ENCODE measurements at places on chromosomes 5 and 9.
A peak's percentile ranks its signal among the peaks of the same experiment; 100 is the strongest.

- no peak for DNase-seq
Observed at GRCh38 chr9:28782630-28783029, 1209.3 kb upstream of the C9orf72 start.

DNA sequence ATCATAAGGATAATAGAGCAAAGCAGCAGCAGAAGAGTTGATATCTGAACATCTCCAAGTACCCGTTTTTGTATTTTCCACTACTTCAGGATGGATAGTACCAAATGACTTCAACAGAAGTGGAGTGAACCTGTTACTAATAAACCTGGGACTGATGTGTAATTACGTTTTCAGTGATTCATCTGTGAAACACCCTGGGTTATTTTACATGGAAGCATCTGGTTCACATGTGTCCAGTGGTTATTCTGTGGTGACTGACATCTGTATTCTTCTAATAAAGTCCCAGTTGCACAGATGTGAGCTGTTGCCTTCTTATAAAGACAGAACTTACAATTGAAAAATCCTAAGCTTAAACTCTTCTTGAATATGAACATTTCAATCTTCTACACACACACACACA lies 139.7 kb upstream of the VCAN start:
- DNase-seq, result peak; percentile 13

DNA sequence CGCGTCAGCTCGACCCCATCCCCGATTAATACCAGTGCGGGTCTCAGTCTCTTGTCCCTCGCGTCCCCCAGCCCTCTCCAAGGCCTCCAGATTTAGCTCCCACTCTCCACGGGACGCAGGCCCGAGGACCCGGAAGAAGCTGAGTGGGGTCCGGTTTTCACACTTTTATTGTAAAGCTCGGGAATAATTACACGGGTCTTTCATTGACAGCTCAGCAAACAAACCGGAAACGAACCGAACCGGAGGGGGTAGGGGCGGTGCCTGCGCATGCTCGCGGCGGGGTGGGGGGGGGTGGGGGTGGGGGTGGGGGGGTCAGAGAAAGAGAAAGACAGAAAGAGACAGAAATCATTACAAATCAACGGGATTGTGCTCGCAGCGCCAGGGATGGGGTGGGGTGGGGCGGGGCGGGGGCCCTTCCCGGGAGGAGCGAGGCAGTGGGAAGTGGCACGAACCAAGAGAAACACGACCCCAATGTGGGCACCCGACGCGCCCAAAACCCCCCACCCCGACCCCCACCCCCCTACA lies 27.9 kb downstream of the PCDH1 start:
- peak; percentile 56 for DNase-seq

- no peak for DNase-seq
Observed at GRCh38 chr5:139915834-139916233, 120.2 kb downstream of the PSD2 start.

DNA sequence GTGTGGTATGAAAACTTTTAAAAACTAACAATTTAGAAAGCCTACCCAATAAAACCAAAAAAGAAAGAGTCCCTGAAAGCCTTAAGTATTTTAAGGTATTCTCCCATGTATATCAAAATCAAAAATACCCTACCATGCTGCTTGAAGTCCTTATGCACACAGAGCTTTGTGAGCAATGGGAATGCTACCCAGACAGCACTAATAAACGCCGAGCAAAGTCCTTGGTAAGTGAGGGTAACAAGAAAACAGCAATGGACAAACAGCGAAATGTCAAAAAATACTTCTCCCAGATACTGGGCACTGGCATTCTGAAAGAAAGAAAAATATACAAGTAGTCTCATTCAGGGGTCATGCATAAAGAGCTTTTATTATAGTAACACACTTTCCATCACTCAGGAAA lies 27.4 kb downstream of the ERMP1 start:
- no peak for DNase-seq

- DNase-seq, result no peak
Observed at GRCh38 chr5:172403189-172403796, 51.0 kb downstream of the SH3PXD2B start.

- no peak for DNase-seq
Observed at GRCh38 chr5:77696120-77696519, 57.6 kb upstream of the OTP start.

Measured in Daoy (cell line).